ENCODE measurements at places on chromosomes 6 and 20. TPM values are rescaled to one million over a fixed set of nuclear protein-coding genes. Genes with fewer than 3 reads are reported as not detected.

RHAG gene
- total RNA-seq: not detected

MCCD1 gene
- not detected for total RNA-seq

SEL1L2 gene
- not detected for total RNA-seq

PRSS16 gene
- not detected for total RNA-seq

PRL gene
- not detected for total RNA-seq

GJA1 gene
- 91.1 TPM for total RNA-seq

BHLHE23 gene
- total RNA-seq: not detected

FAM217A gene
- total RNA-seq: not detected

PLN gene
- not detected for total RNA-seq

PRR18 gene
- total RNA-seq: not detected

SLC22A1 gene
- 0.27 TPM for total RNA-seq

TREM2 gene
- not detected for total RNA-seq

MDFI gene
- total RNA-seq: not detected

SIRPD gene
- total RNA-seq: not detected

SNX3 gene
- total RNA-seq: 215 TPM

LY6G6F gene
- not detected for total RNA-seq

SULF2 gene
- total RNA-seq: 1.1 TPM
